ENCODE measurements at places on chromosomes 16 and 17.

GRCh38 chr17:5950878-5951277 lies 119.3 kb upstream of the WSCD1 start:
- DNase-seq, result no peak

DNA sequence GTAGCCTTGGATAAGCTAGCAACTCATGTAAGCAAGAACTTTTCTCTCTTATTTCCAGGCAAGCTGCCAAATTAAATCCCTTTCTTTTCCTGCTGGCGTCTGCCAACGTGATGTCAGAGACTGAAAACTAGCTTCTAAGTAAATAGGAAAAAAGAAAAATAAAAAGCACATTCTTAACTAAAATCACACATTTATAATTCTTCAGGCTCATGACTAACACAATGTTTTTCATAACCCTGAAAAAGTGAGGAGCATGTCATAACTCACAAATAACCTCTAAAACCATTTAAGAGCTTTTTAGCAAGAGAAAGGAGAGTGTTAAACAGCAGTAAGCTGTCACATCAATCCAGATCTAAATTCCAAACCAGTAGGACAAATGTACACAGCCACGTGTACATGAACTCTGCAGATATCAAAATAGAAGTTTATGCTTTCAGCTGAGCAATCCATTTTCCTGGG lies 110.0 kb downstream of the N4BP1 start:
- peak; percentile 98 for DNase-seq

- no peak for DNase-seq
These were observed 10.0 kb downstream of the ZACN start for GRCh38 chr17:76088868-76089576.

GRCh38 chr17:34246446-34246845 lies 8.6 kb upstream of the CCL2 start:
- no peak for DNase-seq

DNA sequence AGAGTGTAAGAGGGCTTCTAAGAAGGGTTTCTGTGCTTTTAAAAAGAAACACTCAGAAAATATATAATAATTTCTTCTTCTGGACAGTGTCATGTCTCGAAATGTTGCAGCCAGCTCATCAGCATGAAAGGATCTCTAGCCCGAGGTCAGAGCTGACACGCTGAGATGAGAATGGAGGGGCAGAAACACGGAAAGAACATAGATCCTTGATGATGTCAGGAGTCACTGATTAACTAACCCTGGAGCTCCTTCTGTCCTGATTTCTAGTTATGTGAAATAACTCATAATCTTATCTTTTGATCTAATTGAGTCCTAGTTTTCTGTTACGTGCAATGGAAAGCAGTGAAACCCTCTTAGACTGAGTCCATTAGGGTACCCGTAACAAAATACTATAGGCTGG lies 10.3 kb upstream of the TOX3 start:
- DNase-seq, result no peak

- no peak for DNase-seq
These were observed 106.2 kb downstream of the PHKB start for GRCh38 chr16:47567321-47567720.

GRCh38 chr17:62898239-62898864 lies 67.7 kb upstream of the TANC2 start:
- DNase-seq, result no peak

DNA sequence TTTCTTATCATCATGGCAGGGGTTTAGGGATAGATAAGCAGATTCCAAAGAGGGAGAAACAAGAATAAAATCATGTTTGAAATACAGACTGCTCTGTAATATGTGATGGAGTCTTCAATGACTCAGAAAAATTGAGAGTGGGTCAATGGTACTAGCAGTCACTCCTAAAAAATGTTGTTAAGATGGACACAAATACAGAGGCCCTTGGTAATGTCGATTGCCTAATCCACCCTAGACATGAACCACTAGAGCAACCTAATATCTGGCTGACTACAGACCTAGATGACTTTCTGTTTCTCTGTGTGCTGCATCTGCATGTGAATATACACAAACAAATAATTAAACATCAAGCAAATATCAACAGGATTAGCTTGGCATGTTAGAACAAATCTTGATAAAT lies 135.8 kb downstream of the CDH8 start:
- peak; percentile 56 for DNase-seq

DNA sequence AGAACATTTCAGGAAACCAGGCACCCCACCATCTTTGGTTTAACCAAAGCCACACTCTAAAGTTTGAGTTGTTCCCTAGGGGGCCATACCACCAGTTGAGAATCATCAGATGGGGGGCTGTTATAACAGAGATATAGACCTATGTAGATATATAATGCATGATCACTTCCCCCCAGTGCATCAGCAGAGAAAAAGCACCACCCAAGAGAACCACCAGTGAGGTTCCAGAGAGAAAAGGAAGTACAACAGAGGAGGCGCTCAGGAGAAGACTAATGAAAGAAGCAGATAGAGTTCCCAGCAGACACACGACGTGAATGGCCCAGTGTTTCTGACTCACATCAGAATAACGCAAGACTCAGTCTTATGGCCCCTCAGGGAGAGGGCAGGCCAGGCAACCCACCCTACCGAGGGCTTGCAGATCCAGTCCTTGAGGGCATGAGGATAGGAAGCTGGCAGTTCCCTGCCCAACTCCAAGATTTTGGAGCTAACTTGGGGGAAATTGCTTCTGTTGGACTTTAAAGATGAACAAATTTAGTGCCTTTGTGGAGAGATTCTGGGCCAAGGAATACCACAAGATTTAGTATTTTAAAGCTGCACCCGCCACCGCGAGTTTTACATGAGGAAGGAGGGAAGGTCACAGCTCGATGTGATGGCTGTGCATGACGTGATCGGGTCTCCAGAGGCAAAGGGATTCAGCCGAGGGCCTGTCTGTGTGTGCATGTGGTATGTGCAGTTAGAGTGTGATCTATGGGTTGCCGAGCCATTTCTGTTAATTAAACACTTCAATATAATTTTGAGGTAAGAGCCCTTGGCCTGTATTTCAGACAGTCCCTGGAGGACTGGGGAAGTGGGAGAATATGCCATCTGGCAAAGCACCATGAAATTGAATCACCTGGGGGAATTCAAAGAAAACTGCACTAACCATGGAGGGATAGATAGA lies 53.1 kb downstream of the AIPL1 start:
- DNase-seq, result no peak

DNA sequence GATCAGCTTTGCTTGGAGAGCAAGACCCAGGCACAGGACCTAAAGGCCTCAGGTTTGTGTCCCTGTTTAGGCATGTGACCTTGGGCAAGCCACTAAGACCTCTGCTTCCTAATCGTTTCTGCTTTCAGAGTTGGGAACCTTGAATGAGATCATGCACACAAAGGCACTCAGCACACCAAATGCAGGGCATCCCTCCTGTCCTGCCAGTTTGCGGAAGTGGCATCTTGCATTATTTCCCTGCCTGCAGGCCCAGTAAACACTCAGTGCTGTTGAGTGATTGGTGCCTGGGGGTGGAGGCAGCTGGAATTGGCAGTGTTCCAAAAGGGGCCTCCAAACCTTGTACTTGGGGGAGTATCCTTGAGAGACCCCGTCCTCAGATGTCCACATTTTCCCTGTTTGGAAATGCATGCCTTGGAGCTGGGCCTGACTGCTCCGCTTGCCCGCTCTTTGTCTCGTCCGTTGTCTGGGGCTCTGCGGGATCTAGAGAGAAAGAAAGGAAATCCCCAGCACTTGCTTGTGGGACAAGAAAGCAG lies 28.7 kb downstream of the MRM1 start:
- DNase-seq, result no peak

- no peak for DNase-seq
These were observed 23.6 kb upstream of the BPTF start for GRCh38 chr17:67801626-67802175.

GRCh38 chr17:63132459-63132911 lies 166.4 kb downstream of the TANC2 start:
- DNase-seq, result peak; percentile 44

DNA sequence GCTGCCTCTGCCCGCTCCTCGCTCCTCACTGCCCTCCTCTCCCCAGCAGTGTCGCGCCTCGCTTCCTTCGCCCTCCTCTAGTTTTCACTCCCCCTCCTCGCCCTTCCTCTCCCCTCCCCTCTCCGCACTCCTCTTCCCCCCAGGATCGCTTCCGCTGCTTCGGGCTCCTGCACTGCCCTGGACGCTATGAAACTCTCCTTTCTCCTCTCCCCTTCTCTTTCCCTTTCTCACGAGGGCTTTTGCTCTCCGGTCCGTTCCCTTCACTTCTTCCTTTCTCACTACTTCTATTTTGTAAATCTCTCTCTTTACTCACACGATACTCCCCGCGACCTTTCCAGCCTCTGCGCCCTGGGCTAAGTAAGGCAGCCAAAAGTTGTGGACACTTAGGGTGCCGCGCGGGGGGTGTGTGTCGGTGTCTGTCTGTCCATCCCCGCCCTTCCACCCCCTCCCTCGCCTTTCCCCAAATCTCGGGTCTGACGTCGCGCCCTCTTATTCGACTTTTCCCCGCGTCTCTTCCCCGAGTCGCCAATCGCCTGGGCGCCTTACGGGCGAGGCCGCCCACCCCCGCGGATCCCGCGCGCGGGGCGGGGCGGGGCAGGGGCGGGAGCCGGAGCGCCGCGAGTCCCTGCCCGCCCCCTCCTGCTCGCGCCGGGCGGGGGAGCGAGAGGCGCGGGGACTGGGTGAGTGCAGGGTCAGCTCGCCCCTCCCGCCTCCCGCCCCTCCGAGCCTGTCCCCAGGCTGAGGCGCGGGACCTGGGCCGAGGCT lies at the start of gene IRX3:
Gene IRX3 (minus strand): TSS at position 422 of the 765 bp plus-strand sequence. CDS start 737 bp downstream, outside the sequence.
- peak; percentile 43 for DNase-seq

DNA sequence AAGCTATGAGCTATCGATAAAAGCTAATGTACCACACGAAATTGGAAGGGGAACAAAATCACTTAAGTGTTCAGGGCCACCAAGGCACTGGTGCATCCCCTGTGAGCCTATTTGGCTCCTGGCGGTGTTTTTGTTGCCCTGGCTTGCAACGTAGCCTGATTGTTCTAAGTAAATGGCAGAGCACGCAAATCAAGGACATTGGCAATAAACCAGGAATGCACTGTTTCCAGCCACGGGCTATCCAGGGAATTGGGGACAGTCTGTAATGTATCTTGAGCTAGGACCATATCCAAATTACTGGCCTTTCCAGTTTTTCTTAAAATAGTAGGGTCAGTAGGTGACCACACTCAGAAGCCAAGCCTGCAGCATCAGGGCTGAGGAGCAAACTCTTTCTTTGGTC lies 734.0 kb downstream of the MAF start:
- no peak for DNase-seq

DNA sequence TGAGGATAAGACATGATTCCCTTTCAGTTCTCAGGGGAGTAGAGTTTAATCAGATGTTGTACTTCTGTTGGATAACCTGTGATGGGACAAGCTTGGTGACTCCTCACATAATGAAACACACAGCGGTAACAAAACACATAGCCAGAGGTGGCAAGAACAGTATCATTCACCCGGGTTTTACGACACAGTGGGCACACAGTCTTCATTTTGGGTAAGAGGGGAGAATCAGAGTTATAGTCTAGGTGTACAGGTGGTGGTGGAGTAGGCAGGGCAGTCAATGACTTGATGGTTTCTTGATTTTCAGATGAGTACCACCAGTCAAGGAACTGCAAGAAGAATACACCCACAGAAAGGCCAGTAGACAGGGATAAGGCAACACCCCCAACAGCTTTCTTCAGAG lies 2.6 kb downstream of the PEX12 start:
- no peak for DNase-seq

GRCh38 chr16:56915336-56916119 lies 16.4 kb upstream of the HERPUD1 start:
- no peak for DNase-seq
